ENCODE measurements at places on chromosomes 4 and X. TPM values are rescaled to one million over a fixed set of nuclear protein-coding genes. Genes with fewer than 3 reads are reported as not detected.

The PRAF2 gene
- total RNA-seq, result 16.1 TPM

The STBD1 gene
- total RNA-seq, result 3.2 TPM

The HCCS gene
- total RNA-seq, result 49.1 TPM

The IQCM gene
- total RNA-seq, result not detected

The DMD gene
- total RNA-seq, result 7.6 TPM

The DCAF4L1 gene
- total RNA-seq, result 0.68 TPM

The EDA2R gene
- not detected for total RNA-seq

The PORCN gene
- total RNA-seq, result 15.6 TPM

The MTMR8 gene
- 3.0 TPM for total RNA-seq

The FGF5 gene
- 0.50 TPM for total RNA-seq

The ERAS gene
- 0.47 TPM for total RNA-seq

The PRIMPOL gene
- total RNA-seq, result 12.7 TPM

The XAGE1B gene
- not detected for total RNA-seq

The SRPX2 gene
- 45.4 TPM for total RNA-seq

The KDR gene
- 0.09 TPM for total RNA-seq

The TLR8 gene
- not detected for total RNA-seq

The BEND2 gene
- total RNA-seq, result not detected

The KLB gene
- 0.09 TPM for total RNA-seq

The TENM3 gene
- total RNA-seq, result 5.9 TPM

The CSAG1 gene
- total RNA-seq, result not detected

The FOXR2 gene
- total RNA-seq, result not detected

The SYP gene
- total RNA-seq, result 2.7 TPM

The TMEM156 gene
- total RNA-seq, result 10.4 TPM

The HTRA3 gene
- not detected for total RNA-seq

The TGIF2LX gene
- total RNA-seq, result not detected

The PNMA5 gene
- total RNA-seq, result not detected

The UCP1 gene
- not detected for total RNA-seq

The FRMD7 gene
- not detected for total RNA-seq

The PF4V1 gene
- total RNA-seq, result not detected

The SLC4A4 gene
- 14.6 TPM for total RNA-seq

The SCRG1 gene
- total RNA-seq, result not detected

The CFAP47 gene
- total RNA-seq, result 1.0 TPM

The NIPAL1 gene
- 21.0 TPM for total RNA-seq

The ANTXR2 gene
- 21.6 TPM for total RNA-seq

The DUX4 gene
- not detected for total RNA-seq

The ANKRD50 gene
- total RNA-seq, result 24.3 TPM

The VEGFD gene
- 1.6 TPM for total RNA-seq

The MFAP3L gene
- 6.8 TPM for total RNA-seq

The BEX5 gene
- 4.8 TPM for total RNA-seq

The PWWP3B gene
- total RNA-seq, result not detected

The CXCL11 gene
- 38.4 TPM for total RNA-seq

The CTBP1 gene
- total RNA-seq, result 130 TPM

The WDR17 gene
- total RNA-seq, result 6.3 TPM

The MGARP gene
- total RNA-seq, result not detected

The GALNT7 gene
- 47.7 TPM for total RNA-seq

The TRPC5OS gene
- total RNA-seq, result not detected

The USP17L28 gene
- total RNA-seq, result not detected

The MAGEH1 gene
- not detected for total RNA-seq

The NAT8L gene
- total RNA-seq, result 0.83 TPM

The CNOT6L gene
- total RNA-seq, result 27.1 TPM

All from Calu3 (cell line).